ENCODE measurements at places on chromosomes 1 and 21. TPM values are rescaled to one million over a fixed set of nuclear protein-coding genes. Genes with fewer than 3 reads are reported as not detected.

FAM72D gene
- 0.32 TPM for total RNA-seq

ZSWIM5 gene
- total RNA-seq, result 1.7 TPM

OR2T29 gene
- total RNA-seq, result 1.9 TPM

TTC22 gene
- 10.9 TPM for total RNA-seq

- DNase-seq, result no peak
Measured at GRCh38 chr1:213123536-213123935, 72.5 kb downstream of the RPS6KC1 start.

- no peak for DNase-seq
Measured at GRCh38 chr1:217897100-217897499, 266.0 kb downstream of the SPATA17 start.

DNA sequence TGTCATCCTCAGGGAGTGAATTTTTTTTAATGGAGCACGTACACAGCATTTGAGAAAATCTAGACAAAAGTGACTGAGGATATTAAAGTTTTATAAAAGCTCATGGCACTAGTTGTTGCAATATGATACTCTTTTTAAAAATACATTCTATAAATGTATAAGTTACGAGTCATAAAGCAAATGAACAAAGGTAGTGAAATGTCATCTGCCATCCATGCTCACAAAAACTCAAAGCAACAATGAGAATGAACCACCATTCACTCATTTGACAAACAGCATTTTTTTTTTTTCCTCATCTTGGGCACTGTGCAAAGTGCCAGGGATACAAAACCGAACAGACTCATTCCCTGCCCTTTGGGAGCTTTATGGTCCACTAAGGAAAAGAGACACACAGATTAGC is 38.7 kb downstream of the GPR137B start:
- DNase-seq, result no peak

DNA sequence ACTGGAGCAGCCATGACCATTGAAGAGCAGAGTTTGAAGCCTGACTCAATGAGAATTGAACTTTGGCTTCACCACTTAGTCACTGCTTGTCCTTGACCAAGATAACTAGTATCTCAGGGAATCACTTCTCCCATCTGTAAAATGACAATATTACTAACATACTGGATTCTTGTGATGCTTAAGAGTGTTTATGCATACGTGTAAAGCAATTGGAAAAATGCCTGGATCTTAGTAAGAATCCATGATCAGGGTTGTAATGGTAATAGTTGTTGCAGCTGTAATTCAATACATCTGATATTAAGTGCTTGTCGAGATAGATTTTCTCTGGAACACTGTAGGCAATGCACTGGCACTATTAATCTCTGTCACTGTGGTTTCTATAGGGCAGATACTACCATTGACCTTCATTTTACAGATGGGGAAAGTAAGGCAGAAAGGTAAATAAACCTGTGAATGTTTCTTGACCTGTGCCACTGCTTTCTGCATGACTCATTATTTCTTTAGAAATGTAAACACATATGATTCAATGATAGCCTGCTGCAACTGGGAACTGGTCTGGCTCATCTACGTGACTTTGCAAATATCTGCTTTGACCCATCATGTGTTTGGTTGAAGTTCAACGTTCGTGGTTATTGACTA is 662.5 kb downstream of the PLA2G4A start:
- DNase-seq, result no peak

- no peak for DNase-seq
Measured at GRCh38 chr1:205590457-205590768, 41.4 kb downstream of the ELK4 start.

GRCh38 chr1:25579292-25580252 is 36.2 kb downstream of the LDLRAP1 start:
- no peak for DNase-seq

DNA sequence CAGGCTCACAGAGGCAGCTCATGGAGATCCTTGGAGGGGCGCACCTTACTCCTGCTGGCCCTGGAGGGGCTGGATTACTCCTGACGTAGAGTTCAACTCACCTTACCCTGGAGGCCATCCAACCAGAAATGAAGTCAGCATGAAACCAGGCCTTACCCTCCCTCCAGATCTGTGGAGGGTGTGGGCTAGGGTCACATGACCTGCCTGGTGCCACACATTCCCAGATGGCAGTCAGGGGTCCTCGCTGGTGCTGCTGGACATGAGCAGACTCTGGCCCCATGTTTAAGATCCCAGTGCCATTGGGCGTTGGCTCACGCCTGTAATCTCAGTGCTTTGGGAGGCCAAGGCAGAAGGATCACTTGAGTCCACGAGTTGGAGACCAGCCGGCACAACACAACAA is 4.5 kb downstream of the C21orf58 start:
- DNase-seq, result no peak

GRCh38 chr1:179677882-179678281 is 65.2 kb upstream of the FAM163A start:
- DNase-seq, result no peak

DNA sequence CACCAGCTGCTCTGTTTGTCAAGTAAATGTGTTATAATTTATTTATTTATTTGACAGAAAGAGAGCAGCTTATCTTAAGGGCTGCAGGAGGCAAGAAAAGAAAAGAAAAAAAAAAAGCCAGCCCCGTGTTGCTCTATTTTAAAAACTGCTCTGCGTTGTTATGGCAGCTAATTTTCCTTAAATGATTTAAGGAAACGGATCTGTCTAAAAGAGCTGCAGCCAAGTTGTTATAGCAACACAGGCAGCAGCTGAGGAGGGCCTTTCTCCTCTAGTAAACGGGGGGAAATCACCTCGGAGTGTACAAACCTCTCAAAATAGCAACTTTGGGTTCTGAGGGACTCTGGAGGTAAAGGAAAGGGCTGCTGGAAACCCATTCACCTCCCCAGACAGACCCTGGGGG is 149.2 kb downstream of the BEND5 start:
- no peak for DNase-seq

DNA sequence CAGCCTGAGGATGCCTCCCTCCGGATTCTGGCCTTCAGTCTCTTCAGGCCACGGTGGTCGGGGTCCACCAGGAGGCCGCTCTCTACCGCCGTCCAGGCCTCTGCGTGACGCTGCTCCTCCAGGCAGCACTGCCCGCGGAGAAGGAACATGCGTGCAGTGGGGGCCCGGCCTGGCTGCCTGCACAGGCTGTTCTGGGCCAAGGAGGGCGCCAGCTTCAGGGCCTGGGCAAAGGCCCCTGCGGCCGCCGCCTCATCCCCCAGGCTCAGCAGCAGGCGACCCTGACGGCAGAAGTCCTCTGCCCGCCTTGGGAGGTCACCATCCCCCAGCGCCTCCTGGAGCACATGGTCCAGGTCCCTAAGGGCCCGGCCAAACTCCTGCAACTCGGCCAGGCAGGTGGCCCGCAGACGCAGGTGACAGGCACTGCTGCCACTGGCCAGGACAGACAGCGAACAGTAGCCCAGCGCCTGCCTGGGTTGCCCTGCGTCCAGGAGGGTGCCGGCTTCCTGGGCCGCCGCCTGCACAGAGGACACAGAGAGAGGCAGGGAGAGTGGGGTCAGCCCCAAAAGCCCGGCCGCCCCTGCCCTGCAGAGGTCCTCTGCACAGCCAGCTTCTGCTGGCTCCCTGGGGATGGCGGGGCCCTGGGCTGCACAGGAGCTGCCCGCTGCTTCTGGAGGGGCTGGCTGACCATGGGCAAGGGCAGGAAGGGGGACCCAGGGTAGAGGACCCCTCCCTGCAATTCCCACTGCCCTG is 8.7 kb upstream of the MMEL1 start:
- DNase-seq, result peak; percentile 32

- no peak for DNase-seq
Measured at GRCh38 chr1:205933671-205934618, 9.3 kb downstream of the SLC26A9 start.

GRCh38 chr21:45994086-45994661 is 12.6 kb downstream of the COL6A1 start:
- DNase-seq, result no peak
